ENCODE measurements at places on chromosomes 12 and 14. TPM values are rescaled to one million over a fixed set of nuclear protein-coding genes. Genes with fewer than 3 reads are reported as not detected.

NRIP2 gene
- 35.5 TPM for polyA plus RNA-seq

DNA sequence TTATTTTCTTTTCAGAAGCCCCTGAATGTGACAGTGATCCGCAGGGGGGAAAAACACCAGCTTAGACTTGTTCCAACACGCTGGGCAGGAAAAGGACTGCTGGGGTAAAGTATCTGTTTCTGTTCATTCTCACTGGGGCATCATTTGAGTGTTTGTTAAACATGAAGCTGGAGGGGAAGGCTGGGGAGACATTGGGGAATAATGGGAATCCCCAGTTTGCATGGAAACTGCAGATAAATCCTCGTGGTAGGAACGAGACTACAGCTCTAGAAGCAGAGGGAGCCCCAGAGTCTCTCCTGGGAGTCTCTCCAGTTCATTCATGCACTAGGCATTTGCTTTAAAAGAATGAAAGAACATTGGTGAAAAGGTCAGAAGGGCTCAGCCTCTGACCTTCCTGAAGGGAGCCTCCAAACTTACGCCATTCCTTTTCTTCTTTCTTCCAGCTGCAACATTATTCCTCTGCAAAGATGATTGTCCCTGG lies 2.5 kb upstream of the CFAP251 start:
- no peak for DNase-seq

GRCh38 chr12:58176296-58176869 lies 235.0 kb downstream of the ATP23 start:
- DNase-seq = no peak

GLIPR1L1 gene
- 0.65 TPM for polyA plus RNA-seq

GRCh38 chr12:129540249-129540648 lies 363.6 kb downstream of the TMEM132D start:
- DNase-seq = no peak

METTL25 gene
- polyA plus RNA-seq = 14.0 TPM

- DNase-seq = no peak
Measured at GRCh38 chr12:124277394-124278241, 17.3 kb upstream of the RFLNA start.

GRCh38 chr14:74578479-74578878 lies 33.6 kb downstream of the LTBP2 start:
- DNase-seq = no peak

DNA sequence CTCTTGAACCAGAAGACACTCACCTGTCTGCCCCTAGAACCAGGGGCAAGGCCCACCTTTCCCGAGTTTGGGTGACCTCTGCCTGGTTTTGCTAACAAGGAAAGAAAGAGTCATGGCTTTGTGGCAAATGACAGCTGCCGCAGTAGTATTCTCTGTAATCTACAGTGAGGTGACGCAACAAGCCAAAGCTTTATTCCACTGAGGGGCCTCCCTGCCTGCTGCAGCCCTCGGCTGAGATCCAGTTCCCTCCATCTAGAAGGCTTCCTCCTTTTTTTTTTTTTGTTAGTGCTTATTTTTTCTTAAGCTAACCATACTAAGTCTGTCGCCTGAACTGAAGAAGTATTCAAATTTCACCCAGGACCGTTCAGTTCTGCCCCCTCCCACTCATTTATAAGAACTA lies 142.3 kb upstream of the TMCC3 start:
- DNase-seq = no peak

TMEM229B gene
- 1.8 TPM for polyA plus RNA-seq

IL22 gene
- not detected for polyA plus RNA-seq

GRCh38 chr12:68158432-68158831 lies 1.1 kb downstream of the IFNG start:
- no peak for DNase-seq

- no peak for DNase-seq
Measured at GRCh38 chr14:92783813-92784431, 10.2 kb upstream of the GOLGA5 start.

DEGS2 gene
- polyA plus RNA-seq = 8.1 TPM

MYH6 gene
- 0.24 TPM for polyA plus RNA-seq

- DNase-seq = no peak
Measured at GRCh38 chr12:116406529-116406928, 129.0 kb upstream of the MED13L start.

DNA sequence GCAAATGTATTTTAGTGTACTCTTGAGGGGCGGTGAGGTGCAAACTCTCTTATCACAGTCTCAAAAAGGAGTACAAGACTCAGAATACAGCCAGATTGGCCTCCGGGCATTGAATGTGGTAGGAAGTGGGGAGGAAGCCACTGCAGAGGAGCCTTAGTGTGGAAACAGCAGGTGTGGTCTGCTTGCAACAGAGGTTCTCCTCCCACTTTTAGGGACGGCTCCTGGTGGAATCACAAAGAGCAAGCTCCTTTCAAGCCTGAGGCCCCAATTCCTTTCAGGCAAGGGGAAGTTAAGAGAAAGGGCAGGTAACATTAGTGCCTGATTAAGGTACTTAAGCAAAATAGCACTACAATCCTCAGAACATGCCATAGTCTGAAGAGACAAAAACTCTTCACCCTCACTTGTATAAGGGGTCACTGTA lies 23.7 kb upstream of the SLC2A3 start:
- DNase-seq = no peak

DNA sequence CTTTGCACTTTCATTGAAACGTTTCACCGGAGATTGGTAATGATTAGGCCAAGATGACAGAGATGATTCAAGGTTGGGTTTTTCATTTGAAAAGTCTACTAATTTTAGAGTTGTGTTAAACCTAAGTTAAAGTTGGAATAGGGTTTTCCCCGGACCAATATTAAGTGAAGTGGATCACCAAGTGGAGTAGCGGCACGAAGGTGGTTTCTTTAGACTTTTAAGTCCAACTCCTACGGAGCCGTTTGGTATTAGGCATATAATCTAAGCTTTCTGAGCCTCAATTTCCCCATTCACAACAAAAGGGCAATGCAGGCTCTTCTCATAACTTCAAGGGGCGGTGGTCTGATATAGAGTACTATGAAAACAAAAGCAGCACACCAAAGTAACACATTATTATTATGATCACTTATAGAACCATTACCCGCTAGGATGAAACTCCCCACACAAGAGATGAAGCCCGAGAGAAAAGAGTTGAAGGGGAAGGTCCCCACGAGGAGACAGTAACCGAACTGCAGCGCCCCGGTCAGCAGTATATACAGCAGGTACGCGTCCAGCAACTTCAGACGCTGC lies 413 bp downstream of the DAD1 start:
- DNase-seq = no peak

- DNase-seq = no peak
Measured at GRCh38 chr12:23921099-23921856, 28.2 kb downstream of the SOX5 start.

- DNase-seq = no peak
Measured at GRCh38 chr12:47214771-47215170, 135.0 kb upstream of the AMIGO2 start.

IAPP gene
- not detected for polyA plus RNA-seq

FBXL14 gene
- polyA plus RNA-seq = 16.7 TPM

DNA sequence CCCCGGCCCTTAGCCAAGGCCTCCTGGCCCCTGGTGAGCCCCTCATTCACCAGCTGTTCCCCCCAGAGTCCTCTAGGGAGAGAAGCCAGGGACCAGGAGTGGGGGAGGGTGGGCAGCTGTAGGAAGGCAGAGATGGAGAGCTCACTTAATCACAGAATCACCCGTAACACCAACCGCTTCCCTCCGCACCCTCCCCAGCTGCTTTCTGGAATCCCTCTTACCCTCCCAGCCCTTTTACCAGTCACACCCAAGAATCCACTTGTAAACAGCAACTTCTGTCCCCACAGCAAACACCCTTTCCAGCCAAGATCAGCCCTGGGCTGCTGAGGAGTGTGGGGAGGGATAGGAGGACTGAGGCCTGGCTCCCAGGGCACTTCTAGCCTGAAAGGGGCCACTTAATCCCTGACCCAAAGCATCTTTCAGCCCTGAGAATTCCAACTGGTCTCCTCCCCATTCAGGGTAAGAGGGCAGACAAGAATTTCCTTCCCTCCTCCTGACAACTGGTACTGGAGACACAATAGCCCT lies 18.8 kb downstream of the NCKAP5L start:
- DNase-seq = no peak

- no peak for DNase-seq
Measured at GRCh38 chr14:61491224-61491623, 169.8 kb downstream of the PRKCH start.

DNA sequence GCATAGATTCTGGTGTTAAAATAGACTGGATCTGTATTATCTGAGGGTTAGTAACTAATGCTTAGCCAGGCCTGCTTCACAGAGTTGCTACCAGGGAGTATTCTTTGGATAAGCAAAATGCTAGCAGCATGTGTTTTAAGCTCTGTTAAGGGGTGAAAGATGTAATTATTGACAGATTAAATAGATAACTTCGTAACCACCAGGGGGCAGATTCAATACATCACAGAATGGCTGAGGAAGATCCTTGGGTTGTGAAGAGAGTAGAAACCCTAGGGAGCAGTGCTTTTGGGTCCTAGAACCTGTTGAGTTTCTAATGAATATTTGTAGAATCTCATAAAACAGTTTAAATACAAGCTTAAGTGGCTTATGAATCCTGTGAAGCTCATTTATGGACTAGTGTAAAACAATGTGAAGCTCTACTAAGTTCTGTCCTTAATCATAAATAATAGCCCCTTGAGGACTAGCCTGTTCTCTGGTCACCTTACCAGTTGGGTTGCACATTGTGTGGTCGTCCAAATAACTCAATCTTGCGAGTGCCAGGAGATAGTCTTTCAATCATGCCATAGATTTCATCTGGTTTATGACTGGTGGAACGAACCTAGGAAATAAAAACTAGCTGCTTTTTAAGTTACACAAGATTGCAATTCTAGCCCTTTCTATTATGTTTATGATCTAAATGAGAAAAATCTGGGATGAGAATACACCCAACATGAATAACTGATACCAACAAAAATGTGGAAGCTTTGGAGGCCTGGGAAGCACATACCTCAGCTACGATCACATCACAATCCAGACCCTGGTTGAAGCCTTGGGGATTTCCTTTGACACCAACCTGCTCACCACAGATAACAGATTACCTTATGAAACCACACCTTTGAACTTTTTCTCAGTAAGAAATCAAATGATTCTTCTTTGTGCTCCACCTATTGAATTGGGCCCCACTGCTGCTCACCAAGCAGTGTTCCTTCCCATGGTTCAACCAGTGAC lies 12.3 kb downstream of the METTL3 start:
- DNase-seq = peak; percentile 36

- DNase-seq = no peak
Measured at GRCh38 chr14:70599345-70599744, 1.1 kb downstream of the MED6 start.

Data from left renal cortex interstitium (tissue), 4 donors.